ENCODE measurements at places on chromosomes 3 and 15. TPM values are rescaled to one million over a fixed set of nuclear protein-coding genes. Genes with fewer than 3 reads are reported as not detected.

Gene STRIT1
- not detected for total RNA-seq

Gene CHRD
- not detected for total RNA-seq

Gene ANKRD34C
- total RNA-seq: not detected

GRCh38 chr3:111972891-111973290 is 5.9 kb upstream of the ABHD10 start:
- no peak for DNase-seq

- DNase-seq: no peak
Observed at GRCh38 chr3:5240740-5241139, 53.2 kb downstream of the EDEM1 start.

- DNase-seq: no peak
Observed at GRCh38 chr15:82870727-82871320, 61.4 kb downstream of the WHAMM start.

Measured in foreskin keratinocyte (primary cell).